ENCODE measurements at places on chromosomes 6 and 20.

- no peak for DNase-seq
Observed at GRCh38 chr20:37161830-37162549, 17.1 kb upstream of the RPN2 start.

DNA sequence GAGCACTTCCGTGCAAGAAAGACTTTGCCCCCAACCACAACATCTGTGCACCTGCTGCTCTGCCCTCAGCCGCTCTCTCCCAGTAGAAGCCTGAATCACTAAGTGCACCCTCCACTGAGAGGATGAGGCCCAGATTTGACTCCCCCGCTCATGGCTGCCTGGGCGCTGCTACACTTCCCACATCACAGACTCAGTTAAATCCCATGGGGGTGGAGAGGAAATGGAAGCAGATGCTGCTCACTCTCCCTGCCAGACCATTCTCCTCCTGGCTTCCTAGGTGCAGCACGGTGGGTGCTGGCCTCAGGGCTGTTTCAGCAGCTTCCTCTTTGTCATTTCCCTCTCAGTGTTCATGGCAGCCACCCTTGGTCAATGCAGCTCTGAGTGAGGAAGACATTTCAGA is 4.8 kb downstream of the CST5 start:
- no peak for DNase-seq

GRCh38 chr20:59171986-59172385 is 8.4 kb downstream of the ZNF831 start:
- no peak for DNase-seq

- no peak for DNase-seq
Observed at GRCh38 chr6:89644864-89645263, 6.3 kb upstream of the LYRM2 start.

DNA sequence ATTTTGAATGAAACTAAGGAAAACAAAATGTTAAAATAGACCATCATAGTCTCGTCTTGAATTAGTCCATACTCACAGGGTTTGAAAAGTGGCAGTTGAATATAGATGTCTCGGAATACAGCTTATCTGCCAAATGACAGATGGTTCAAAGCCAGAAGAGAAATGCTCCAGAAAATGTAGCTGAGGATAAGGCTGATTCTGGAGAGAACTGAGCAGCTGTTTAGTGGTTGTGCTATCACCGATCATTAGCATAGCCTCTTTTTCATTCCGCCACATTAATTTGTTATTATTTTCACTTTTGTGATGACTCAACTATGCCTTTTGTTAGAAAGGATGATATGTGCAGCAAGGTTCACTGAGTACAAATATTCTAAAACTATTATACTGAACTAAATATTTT is 390.2 kb upstream of the MAN1A1 start:
- DNase-seq, result no peak

GRCh38 chr6:129598244-129599187 is 111.5 kb downstream of the ARHGAP18 start:
- no peak for DNase-seq

- DNase-seq, result no peak
Observed at GRCh38 chr6:65399355-65400084, 307.5 kb downstream of the EYS start.

DNA sequence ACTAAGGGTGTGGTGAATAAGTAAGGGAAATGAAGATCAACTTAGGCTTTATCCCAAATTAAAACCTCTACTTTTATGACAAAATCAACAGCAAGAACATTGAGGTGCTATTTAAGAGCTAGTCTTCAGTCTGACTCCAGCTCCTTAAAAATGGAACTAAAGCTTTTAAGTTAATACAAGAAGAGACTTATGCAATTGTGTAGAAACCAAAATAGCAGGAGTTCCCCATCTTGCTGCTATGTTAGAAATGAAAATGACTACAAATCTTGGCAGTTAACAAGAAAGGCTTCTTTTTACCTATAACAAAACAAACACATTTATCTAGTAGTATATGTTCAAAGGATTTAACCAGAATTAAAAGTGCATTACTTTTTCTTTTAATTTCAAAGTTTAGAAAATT is 25.7 kb downstream of the HMGN3 start:
- no peak for DNase-seq

- DNase-seq, result no peak
Observed at GRCh38 chr20:4999788-5000187, 1.5 kb downstream of the SLC23A2 start.

DNA sequence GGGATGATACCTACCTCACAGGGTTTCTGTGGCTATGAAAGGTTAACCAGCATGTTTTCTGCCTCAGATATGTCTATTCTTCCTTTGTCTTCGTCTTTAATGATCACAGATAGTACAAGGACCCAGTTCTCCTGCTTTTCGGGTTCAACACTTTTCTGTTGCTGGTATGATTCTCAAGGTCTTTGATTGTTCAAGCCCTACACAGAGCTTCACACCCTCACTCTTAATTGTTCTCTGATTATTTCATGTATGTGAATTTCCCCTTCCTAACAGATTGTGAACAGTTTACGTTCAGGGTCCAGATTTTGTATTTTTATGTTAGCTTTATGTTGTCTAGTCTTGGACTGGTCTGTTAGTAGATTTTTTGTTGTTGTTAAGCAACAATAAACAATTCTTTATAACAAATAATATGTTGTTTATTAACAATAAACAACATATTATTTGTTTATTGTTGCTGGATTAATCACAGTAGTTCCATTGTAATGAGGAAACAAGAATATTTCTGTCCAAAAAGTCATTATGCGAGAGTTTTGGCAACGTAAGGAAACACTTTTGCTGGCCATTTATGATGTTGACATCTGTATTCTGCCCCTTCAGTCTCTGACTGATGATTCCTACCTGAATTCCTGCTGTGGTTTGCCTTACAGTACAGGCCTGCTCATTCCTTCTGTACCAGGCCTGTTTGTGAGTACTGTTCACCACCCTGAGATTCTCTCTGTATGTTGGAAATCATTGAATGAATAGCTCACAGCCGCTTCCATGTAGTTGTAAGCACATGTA is 27.2 kb upstream of the TULP4 start:
- no peak for DNase-seq

DNA sequence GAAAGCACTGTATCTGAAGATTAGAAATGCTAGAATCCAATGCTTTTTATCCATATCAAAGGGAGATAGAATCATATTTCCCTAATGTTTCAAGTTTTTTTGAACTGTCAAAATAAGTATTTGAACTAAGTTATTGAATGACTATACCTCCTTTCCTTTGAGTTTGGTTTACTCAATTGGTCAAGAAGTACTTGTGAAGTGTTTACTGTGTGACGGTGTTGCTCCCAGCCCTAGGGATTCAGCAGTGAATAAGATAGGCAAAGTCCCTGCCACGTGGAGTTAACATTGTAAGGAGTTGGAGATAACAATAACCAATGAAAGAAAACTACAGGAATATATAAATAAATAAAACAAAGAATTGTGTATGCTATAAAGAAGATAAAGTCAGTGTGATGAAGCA is 535.9 kb downstream of the FRK start:
- no peak for DNase-seq

DNA sequence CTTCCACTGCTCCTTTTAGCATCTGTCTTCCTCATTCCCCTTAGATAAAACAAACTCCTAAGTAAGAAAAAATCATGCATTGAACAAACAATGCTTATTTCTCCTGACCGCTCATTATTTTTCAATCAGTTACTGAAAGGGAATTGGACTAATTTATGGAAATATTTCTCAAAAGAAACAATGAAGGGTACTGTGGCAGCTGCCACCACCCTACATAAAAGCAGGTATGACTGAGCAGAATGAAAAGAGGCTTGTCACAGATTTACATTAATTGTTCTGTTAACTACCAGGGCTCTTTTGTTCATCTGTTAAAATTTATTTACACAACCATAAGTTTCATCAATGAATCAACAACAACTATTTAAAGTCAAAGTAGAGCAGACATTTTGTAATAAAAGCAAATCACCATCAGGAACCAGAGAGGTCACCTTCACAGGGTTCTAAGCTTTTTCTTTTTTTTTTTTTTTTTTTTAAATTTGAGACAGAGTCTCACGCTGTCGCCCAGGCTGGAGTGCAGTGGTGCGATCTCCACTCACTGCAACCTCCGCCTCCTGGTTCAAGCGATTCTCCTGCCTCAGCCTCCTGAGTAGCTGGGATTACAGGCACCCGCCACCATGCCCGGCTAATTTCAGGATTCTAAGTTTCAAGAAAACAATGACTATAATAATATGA is 204.0 kb downstream of the PTPRK start:
- DNase-seq, result no peak

DNA sequence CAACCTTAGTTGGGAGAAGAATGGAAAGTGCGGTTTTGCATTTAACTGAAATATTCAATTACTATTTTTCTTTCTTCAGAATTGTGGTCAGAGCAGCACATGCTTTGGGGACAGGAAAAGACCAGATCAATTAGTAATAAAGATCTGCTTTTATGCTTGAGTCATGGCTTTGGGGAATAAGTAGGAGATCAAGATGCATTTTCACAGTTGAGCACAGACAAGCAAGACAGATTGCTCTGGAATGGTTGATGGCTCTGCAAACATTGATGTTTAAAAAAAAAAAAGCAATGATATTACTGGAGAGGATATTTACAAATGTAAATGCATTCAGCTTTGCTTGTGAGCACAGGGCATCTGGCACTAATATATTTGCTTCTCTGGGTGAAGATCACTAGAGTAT is 224.4 kb upstream of the SASH1 start:
- no peak for DNase-seq

- DNase-seq, result no peak
Observed at GRCh38 chr6:104226790-104227446, 632.8 kb downstream of the HACE1 start.

DNA sequence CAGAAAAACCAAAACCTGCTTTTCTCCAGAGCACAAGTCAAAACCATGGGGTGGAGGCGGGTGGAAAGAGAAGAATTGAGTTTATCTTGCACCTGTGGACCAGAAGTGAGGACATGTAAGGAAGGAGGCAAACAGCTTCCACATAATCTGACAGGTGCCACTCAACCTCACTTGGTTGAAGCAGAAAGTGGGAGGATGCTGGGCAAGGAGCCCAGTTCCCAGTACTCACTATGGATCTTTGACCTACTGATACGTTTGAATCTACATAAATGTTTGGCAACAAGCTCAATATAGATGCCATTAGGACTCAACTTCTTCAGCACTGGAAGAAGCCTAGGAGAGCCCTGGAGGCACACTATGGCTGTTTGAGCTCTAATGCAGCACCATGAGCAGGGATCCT is 285.5 kb downstream of the KIF16B start:
- DNase-seq, result no peak

DNA sequence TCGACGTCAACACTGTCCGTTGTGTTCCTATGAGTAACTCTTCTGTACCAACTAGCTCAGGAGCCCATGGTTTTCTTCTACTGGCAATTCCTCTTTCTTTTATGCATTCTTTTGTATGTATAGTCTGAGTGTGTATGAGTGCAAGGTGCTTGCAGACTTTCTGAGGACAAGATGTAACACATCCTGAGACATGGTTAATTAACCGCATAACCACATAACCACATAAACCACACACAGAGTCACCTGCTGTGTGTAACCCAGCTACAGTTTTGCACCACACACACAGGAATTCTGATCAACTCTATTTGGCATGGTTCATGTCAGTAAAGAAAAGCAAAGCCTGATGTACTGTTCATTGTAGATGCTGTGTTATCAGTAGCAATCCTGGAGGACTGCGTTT is 98.6 kb downstream of the DACT2 start:
- no peak for DNase-seq

DNA sequence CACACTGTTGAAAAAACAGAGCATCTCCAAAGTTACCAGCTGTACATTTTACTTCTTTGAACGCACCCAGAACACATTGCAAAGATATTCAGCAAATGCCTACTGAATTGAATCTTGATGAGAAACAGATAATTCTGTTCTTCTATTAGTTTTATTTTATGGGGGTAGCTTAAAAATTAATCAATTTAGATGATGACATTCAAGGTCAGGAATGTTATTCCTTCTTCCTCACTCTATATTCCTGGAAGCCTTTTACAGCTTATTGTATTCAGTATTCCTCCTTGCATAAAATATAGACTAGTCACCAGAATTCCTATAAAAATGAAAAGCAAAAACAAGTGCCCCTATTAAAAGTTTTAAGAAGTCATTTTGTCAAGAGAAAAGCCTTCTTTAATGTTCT is 21.4 kb upstream of the GMDS start:
- no peak for DNase-seq

DNA sequence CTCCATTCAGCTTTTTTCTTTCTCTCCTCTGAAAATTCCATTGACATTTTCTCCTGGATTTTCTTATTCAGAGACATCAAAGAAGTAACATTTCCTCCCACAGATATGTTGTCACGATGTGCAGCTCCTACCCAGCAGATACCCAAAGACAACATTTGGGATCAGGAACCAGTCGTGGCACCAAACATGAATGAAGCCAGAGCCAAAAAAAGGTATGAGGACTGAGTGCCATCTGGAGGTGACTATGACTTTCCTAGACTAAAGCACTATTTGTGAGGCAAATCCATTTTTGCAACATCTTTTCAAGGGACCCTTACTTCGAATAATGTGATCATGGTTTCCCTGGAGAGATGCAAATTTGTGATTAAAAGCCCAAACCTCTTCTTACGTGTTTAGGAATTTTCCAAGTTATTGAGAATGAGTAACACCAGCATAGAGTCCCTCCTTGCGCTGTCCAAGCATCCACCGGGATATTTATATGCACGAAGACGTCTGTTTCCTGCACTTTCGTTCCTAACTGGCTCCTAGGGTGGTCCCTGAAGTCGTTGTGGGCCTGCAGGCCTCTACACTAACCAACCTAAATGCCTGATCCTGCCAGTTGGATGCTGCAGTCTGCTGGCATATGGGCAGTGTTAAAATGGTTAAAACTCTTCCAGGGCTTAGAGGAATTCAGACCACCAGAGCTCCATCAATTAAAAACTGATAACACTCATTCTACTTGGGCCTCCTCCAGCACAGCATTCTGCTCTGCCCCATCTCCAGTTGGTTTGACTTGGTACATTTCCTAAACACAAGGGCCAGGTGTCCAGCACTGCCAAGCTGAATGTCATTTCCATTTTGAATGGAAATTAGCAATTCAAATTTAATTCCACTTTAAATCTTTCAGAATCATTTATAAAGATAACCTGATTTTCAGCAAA is 256.6 kb downstream of the C6orf118 start:
- no peak for DNase-seq

GRCh38 chr6:80454197-80454596 is 347.7 kb downstream of the BCKDHB start:
- no peak for DNase-seq

- DNase-seq, result no peak
Observed at GRCh38 chr6:75206576-75207342, 906 bp upstream of the COL12A1 start.

Data from stimulated activated CD8-positive, alpha-beta memory T cell treated with anti-CD3 and anti-CD28 coated beads, Interleukin-12 subunit alpha, Interleukin-12 subunit beta, amount 100 ng/mL, for 4 hours (primary cell).